ENCODE measurements at places on chromosomes 12 and 14.

- no peak for DNase-seq
Measured at GRCh38 chr12:46818642-46819041, 7.2 kb downstream of the SLC38A4 start.

DNA sequence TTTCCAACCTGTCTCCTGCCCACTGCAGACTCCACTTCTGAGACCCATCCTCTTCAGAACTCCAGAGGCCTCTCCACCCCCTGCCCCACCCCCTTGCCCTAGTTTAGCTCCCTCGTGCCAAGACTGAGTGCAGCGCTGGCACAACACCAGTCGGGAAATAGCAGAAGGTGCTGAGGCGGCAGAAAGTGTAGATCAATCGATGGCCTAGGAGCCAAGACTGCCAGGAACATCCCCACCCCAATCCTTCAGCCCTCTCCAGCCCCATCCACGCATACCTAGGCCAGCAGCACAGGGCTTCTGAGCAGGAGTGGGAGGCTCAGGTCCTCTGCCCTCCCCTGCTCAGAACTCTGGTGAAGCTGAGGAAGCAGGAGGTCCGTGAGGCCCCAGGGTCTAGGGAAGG lies 1.1 kb downstream of the CPNE6 start:
- DNase-seq, result no peak

DNA sequence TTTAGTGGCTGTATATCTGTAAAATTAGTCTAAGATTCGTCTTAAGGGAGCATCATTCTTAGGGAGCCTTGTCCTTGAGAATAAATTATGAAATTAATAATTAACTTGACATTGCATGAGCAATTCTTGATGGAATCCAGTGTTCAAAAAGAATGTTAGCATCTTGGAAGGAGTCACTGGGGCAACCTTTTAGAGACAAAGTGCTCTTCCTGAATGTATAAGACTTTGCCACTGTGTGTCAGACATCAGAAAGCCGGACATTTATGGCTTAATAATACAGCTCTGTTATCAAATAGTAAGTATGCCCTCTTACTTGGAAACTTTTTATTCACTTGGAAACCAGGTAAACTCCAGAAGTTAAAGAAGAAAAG lies 83.3 kb downstream of the CCER1 start:
- DNase-seq, result no peak

GRCh38 chr12:65695113-65695865 lies 129.0 kb upstream of the HMGA2 start:
- no peak for DNase-seq

- no peak for DNase-seq
Measured at GRCh38 chr14:22460461-22461195, 128.4 kb downstream of the DAD1 start.

Data from esophagus squamous epithelium (tissue), 5 donors.